ENCODE measurements at places on chromosomes 1 and 21.

DNA sequence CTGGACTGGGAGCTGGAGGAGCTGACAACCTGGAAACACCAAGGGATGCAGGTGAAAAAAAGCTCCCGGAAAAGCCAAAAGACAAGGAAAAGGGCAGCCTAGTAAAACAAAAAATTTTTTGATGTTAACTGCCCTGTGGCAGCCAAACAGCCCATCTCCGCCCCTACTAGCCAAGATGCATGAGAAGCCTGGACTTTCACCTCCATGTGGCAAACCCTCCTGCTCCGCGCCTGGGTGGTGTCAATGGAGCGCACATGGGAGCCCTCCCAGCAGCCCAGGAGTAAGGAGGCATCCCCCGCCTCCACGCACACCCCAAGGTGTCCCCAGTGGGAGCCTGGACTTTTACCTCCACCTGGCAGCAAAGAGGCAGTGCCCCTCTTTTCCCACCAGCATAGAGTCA is 30.5 kb downstream of the LEMD1 start:
- DNase-seq: no peak

DNA sequence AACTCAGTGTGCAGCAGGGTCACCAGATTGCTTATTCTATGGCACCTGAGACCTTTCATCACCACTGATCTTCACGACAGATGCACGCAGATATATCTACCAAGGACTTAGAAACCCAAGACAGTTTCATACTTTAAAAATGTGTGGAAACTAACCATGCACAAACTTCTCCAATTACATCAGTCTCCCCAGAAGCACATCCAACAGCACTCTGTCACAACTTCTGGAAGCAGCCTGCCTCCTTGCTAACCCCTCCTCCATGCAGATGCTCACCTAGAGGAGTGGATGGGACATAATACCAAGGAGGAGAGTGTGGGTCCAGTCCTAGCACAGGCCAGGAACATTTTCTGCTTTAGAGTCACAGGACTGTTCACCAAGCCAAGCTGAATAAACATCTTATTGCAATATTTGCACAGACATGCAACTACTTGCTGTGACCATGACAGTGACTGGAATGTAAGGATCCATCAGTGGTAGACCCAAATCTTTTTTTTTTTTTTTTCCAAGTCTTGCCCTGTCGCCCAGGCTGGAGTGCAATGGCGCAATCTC is 69.4 kb downstream of the HIVEP3 start:
- no peak for DNase-seq

- DNase-seq: no peak
Measured at GRCh38 chr1:15062479-15063099, 91.0 kb upstream of the TMEM51 start.

- peak; percentile 7 for DNase-seq
Measured at GRCh38 chr1:161486806-161487741, 18.2 kb upstream of the FCGR2A start.

DNA sequence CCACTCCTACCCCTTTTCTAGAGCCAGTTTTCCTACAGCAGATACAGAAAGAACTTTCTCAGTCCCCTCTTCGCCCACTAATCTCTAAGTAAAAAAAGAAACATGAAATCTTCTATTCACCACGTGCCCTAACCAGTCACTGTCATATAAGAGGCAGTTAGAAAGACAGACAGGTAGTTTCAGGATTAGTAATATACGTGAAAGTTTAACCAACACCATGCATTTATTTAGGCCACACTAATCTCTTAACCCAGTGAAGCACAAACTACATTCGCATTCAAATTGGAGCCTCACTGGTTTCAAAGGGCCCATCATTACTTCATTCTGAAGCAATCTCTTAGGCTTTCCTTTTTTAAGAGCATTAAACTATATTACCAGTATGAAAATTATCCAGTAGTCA is 10.1 kb downstream of the GPATCH2 start:
- no peak for DNase-seq

GRCh38 chr1:198935306-198935921 is 296.6 kb downstream of the PTPRC start:
- no peak for DNase-seq

DNA sequence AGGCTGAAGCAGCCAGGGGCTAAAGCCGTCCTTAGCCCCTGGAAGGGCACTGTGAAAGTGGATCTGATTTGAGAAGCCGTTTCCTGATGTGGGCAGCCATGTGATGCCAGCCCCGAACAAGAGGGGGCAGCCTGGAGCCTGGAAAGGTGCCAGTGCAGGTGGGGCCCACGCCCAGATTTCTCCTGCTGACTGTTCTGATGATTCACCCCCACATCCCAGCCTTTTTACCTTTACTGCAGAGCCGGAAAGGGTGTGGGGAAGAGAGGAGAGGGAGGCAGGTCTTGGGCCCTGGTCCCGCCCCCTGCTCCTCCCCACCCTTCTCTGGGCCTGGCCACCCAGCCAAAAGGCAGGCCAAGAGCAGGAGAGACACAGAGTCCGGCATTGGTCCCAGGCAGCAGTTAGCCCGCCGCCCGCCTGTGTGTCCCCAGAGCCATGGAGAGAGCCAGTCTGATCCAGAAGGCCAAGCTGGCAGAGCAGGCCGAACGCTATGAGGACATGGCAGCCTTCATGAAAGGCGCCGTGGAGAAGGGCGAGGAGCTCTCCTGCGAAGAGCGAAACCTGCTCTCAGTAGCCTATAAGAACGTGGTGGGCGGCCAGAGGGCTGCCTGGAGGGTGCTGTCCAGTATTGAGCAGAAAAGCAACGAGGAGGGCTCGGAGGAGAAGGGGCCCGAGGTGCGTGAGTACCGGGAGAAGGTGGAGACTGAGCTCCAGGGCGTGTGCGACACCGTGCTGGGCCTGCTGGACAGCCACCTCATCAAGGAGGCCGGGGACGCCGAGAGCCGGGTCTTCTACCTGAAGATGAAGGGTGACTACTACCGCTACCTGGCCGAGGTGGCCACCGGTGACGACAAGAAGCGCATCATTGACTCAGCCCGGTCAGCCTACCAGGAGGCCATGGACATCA is at the start of gene SFN:
Gene SFN, plus strand, starts transcription at position 369 of the 904 bp plus-strand sequence. Its CDS starts 64 bp downstream, at position 433.
- DNase-seq: no peak

- peak; percentile 29 for DNase-seq
Measured at GRCh38 chr1:248924696-248925532, 18.9 kb downstream of the PGBD2 start.

- no peak for DNase-seq
Measured at GRCh38 chr1:61284248-61284854, 202.0 kb downstream of the NFIA start.

- DNase-seq: no peak
Measured at GRCh38 chr1:67636146-67636545, 48.9 kb upstream of the GADD45A start.

GRCh38 chr1:5622412-5622811 is 369.8 kb downstream of the NPHP4 start:
- DNase-seq: no peak

DNA sequence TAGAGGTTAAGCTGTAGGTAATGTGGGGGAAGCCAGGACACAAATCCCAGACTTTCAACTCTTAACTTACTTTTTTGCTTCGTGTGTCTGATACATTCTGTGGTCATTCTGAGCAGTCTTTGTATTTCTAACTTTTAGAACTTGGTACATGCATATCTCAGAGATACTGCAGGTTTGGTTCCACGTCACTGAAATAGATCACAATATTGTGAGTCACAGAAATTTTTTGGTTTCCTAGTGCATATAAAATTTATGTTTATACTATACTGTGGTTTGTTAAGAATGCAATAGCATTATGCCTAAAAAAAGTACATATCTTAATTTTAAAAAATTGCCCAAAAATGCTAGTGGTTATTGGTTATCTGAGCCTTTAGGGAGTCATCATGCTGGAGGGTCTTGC is 3.2 kb downstream of the URB2 start:
- no peak for DNase-seq

GRCh38 chr1:1089731-1090423 is 15.8 kb upstream of the RNF223 start:
- DNase-seq: no peak

- no peak for DNase-seq
Measured at GRCh38 chr1:161549652-161550051, at the start of gene FCGR3A. TSS of gene FCGR3A (minus strand) at chr1:161549818. CDS start at chr1:161549736, 82 bp downstream.

DNA sequence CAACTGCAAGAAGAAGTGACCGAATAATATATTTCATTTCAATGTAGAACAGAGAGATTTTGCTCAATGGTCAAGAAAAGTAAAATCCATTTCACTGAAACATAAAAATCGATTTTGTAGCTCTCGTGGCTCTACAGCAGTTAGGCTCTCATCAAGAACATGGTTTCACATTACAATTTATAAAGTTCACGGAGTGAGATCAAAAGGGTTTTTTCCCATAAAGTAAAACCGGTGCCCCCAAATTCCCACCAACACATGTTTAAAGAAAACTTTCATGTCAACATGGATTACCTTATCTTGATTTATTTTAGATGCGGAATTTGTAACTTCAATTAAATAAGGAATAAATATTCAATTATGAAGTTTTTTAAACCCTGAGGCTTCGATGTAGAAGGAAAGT is 16.3 kb upstream of the VAV3 start:
- DNase-seq: no peak

DNA sequence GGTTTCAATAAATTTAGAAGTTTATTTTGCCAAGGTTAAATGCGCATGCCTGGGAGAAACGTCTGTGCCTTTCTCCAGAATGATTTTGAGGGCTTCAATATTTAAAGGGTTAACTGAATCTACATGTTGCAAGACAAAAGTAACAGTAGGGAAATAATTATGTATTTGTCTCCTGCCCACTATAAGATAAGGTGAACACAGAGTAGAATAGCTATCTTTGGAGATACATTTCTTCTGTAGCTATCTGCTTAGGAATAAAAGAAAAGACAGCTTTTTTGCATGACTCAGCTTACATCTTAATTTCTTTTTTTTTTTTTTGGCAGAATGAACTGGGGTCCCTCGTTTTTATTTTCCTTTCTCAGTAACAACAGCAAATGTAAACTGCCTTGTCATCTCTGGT is 1351.6 kb downstream of the AMY1C start:
- no peak for DNase-seq

GRCh38 chr1:10610901-10611600 is 136.3 kb downstream of the PEX14 start:
- DNase-seq: no peak

DNA sequence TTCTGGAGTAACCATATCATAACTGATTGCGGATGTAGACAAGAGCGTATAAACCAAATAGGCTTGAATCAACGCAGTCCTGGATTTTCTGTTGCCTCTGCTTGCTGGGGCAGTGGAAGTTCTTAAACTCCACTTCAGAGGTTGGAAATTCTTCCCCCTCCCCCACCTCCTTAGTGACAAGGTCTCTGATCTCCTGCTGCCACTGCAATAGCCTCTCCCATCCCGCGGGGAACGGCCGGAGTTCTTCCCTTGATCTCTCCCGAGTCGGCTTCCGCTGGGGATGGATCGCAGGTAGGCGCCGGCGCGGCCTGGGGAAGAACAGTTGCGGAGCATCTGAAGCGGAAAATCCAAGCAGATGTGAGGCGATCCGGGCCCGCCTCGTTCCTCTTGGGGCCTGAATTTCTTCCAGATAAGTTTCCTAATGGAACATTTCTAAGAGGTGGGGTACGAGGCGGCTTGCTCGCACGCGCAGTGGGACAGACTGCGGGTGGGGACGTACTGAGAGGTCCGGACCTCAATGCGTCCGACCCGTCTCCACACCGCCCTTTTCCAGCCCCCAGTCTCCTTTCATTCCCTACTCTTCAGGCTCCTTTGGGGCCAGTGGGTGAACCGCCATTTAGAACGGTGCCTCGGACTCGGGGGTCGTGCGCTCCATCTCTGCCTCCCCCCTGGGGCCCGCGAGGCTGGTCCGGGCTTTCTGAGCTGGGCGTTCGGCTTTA is 3.1 kb upstream of the SIM2 start:
- DNase-seq: no peak

DNA sequence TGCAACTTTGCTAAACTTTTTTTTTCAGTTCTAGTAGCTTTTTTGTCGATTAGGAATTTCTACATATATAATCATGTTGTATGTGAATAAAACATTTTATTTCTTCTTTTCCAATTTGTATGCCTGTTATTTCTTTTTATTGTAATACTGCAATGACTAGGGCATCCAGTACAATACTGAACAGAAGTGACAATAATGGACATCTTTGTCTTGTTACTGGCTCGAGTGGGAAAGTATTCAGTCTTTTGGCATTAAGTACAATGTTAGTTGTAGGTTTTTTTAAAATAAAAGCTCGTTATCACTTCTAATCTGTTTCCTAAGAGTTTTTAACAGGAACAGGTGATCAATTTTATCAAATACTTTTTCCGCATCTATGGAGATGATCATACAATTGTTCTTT is 9.8 kb downstream of the STPG1 start:
- DNase-seq: no peak

GRCh38 chr21:15752763-15753407 is 23.1 kb downstream of the USP25 start:
- no peak for DNase-seq

GRCh38 chr1:206446688-206447421 is 23.4 kb upstream of the IKBKE start:
- DNase-seq: no peak

GRCh38 chr1:146019231-146020057 is 2.1 kb downstream of the HJV start:
- no peak for DNase-seq

DNA sequence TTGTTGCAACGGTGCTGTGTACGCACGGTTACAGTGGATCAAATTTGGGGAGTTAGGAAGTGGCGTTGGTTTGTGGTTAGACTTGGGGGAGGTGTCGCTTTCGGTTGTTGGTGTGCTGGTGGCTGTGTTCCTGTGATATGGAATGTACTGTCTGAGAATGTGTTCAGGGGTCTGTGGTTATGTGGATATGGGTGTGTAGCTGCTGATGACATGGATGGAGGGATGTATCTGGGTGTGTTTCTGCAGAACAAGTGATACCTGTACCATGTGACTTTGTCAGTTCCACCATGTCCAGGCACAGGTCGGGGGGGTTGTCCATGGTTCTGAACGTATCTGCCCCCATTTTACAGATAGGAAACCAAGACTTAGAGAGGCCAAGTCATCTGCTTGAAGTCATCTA is 22.7 kb downstream of the PAX7 start:
- no peak for DNase-seq

- DNase-seq: no peak
Measured at GRCh38 chr1:168321945-168322344, 41.3 kb downstream of the TBX19 start.

GRCh38 chr21:44980562-44981489 is 41.0 kb downstream of the SLX9 start:
- no peak for DNase-seq

- no peak for DNase-seq
Measured at GRCh38 chr1:11772458-11772857, 10.5 kb downstream of the C1orf167 start.

GRCh38 chr21:17795146-17796036 is 23.8 kb downstream of the C21orf91 start:
- no peak for DNase-seq

- no peak for DNase-seq
Measured at GRCh38 chr1:10651793-10652192, 144.7 kb downstream of the CASZ1 start.

DNA sequence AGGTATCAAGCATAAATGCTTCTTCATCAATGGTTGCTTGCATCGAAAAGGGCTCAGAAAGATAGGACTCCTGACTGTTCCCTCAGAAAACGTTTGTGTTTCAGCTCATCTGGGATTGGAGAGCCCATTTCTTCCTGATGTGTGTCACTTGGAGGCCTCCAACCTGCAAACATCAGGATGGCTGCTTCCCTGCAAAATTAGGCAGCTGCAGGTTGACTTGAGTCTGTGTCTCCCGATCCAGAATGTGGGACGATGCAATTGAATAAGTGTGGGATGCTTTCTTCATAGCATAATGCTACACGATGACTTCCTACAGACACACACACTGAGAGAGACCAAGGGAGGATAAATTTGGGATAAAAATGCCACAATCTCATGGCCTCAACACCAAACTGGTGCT is 42.2 kb downstream of the OLIG1 start:
- DNase-seq: no peak

GRCh38 chr1:40344597-40344996 is 27.5 kb upstream of the COL9A2 start:
- DNase-seq: no peak

All from stimulated activated CD8-positive, alpha-beta memory T cell treated with anti-CD3 and anti-CD28 coated beads, Interleukin-2, amount 100 ng/mL, for 1 hour (primary cell).